ENCODE measurements at places on chromosomes 3 and 15.

DNA sequence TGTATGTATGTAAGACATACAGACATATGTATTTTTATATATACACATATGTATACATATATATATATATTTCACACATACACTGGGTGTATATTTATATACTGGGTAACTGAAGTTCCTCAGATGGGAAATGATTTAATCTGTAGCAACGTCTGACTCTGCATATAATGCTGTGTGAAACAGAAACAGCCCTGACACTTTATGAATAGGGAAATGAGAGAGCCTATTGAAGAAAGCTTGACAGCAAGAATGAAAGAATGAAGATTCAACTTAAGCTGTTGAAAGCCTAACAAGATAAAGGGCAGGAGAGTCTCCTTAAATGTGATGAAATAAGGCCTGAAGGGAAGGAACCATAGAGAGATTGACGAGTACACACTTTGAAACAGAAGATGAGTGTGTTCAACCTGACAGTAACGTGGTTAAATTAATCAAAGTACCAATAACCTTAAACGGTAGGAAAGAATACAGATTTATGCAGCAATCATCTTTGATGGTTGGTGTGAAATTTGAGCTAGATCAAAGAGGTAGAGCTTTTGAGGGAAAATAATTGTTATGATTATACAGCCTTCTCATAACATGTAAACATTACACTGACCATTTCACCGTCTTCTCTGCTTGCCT lies 169.9 kb downstream of the MECOM start:
- DNase-seq, result no peak

DNA sequence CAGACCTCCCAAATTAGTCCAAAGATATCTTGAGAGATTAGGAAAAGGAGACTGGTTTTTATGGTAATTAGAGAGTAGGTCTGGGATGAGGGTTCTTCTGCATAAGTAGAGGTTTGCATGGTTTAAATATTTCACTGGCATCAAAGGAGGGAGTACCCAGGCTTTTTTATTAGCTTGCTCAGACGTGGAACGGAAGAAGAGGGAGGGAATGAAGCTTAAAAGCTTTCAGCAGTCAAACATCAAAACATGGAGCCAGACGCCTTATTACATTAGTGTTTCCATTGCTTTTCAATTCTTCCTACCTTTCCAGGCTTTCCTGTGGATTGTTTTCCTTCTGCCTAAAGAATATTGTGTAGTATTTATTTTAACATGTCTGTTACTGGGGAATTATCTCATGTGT lies 342.1 kb upstream of the SOX2 start:
- DNase-seq, result no peak

- no peak for DNase-seq
Observed at GRCh38 chr15:98013631-98014030, 53.1 kb downstream of the ARRDC4 start.

DNA sequence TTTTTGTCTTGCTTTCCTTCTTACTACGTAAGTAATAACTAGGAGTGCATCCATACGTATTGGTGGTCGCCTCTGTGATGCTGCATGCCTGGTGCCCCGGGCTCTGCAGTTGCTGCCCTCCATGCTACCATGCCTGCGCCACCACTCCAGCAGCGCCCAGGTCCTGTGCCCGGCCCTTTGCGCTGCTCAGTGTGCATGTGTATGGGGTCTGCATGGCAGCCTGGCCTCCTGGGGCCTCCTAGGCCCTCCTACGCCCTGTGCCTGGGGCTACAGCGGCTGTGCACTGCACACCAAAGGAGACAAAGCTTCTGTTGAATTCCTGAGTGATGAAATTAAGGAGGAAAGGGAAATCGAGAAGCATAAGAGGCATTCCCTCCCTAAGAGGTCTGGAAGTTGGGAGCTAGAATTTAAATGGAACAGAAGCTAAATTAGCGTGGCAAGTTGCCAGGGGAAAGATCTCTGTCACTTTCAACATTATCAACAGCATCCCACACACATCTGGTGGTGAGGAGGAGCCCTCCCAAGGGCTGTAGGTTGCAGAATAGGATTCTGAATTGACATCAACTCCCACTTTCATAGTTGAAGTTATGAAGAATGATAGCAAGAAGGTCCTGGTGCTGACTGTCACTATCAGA lies 275.0 kb upstream of the CHRM5 start:
- DNase-seq, result no peak

DNA sequence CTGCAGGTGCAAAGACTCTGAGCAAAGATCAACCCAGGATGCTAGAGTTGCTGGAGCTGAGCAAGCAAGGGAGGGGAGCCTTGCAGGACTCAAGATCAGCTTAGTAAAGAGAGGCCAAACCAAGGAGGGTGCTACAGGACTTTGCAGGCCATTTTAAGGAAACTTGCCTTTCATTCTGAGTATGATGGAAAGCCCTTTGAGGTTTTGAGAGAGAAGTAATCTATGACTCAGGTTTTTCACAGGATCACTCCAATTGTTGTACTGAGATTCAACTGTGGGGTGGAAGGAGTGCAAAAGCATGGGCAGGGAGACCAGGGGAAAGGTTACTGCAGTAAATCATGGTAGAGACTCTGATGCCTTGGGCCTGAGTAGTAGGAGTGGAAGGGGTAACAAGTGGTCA lies 260.4 kb upstream of the GPR149 start:
- DNase-seq, result no peak

- DNase-seq, result no peak
Observed at GRCh38 chr3:2735392-2735894, 374.7 kb downstream of the IL5RA start.

GRCh38 chr3:48024401-48024800 lies 8.2 kb upstream of the MAP4 start:
- no peak for DNase-seq

GRCh38 chr3:44340058-44340395 lies 1.5 kb downstream of the TCAIM start:
- no peak for DNase-seq

DNA sequence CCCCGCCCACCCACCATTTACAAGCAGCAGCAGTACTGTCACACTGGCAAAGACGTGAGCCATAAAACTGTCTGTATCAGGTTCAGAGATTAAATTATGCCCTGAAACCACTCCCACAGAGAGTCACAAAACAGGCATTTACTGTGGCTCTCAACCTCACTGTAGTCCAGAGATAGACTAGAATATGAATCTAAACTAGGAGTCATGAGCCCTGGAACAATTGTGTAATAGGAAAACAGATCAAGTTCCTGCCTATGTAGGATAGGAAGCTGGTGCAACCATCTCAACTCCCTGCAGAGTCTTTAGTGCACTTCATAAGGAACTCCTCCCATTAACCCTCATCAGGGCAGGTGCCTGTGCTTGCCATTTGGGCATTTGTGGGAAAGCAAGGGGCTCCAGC lies 61.7 kb downstream of the FAM227B start:
- DNase-seq, result no peak

- no peak for DNase-seq
Observed at GRCh38 chr3:16309558-16309957, 44.5 kb downstream of the OXNAD1 start.

GRCh38 chr3:37326144-37326543 lies 151.8 kb upstream of the LRRFIP2 start:
- no peak for DNase-seq

DNA sequence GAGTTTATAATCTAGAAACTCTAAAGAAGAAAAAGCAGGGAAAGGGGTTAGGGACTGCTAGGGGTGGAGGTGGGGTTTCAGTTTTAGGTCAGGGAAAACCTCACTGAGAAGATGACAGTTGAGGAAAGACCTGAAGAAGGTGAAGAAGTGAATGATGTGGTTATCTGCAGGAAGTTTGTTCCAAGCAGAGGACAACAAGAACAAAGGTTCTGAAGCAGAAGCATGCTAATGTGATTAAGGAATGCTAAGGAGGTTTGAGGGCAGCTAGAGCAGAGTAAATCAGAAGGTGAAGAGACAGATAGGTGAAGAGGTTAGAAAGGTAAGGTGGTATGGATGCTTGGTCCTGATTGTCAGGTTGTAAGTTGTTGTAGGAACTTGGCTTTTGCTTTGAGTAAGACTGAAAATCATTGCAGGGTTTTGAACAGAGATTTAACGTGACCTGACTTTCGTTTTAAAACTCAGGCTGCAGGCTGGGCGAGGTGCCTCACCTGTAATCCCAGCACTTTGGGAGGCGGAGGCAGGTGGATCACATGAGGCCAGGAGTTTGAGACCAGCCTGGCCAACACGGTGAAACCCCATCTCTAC lies 8.6 kb downstream of the OXSR1 start:
- DNase-seq, result no peak

GRCh38 chr3:108488631-108489030 lies 21.8 kb downstream of the MYH15 start:
- no peak for DNase-seq

GRCh38 chr3:135759651-135760050 lies 205.9 kb upstream of the PPP2R3A start:
- DNase-seq, result no peak

DNA sequence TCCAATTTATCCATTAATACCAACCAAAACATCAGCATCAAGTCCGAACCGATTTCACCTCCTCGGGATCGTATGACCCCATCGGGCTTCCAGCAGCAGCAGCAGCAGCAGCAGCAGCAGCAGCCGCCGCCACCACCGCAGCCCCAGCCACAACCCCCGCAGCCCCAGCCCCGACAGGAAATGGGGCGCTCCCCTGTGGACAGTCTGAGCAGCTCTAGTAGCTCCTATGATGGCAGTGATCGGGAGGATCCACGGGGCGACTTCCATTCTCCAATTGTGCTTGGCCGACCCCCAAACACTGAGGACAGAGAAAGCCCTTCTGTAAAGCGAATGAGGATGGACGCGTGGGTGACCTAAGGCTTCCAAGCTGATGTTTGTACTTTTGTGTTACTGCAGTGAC lies 20.8 kb downstream of the LYSMD4 start:
- no peak for DNase-seq

- no peak for DNase-seq
Observed at GRCh38 chr3:105499961-105500360, 133.3 kb downstream of the ALCAM start.

DNA sequence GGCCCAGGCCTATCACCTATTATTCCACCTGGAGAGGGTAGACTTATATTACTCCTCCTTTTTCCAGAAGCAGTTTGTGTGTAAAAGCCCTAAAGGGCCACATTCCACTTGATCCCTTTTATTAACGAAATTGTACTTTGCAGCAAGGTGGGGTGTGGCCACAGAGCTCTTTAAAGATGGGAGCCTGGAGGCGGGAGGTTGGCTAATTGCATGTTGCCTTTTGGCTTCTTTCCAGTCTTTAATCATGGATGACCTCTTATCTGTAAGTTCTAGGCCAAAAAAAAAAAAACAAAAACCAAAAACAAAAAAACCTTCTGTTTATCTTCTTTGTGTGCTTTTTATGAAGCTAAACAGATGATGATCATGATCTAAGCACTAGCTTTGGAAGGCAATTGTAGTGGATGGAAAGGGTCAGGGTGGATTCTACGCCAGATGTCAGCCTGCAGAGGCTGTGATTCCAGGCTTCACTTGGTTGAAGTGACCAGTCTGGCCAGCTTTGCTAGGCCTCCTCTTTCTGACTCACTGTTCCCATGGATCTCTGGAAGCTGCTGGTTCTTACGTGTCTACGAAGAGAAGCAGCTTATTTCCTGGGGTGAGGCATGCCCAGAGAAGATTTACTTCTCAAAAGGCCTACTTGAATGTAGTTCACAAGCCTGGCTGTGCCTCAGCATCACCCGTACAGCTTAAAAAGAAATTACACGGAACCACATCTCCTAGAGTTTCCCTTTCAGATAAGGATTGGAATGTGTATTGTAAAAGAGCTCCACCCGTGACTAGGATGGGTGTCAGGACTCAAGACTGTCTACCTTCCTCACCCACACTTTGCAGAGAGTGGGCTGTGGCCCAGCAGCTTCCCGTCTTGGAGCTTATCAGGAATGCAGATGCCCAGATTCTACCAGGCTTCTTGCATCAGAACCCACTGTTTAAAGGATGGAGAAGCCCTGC lies 330.9 kb upstream of the C2CD4B start:
- peak; percentile 91 for DNase-seq

- no peak for DNase-seq
Observed at GRCh38 chr3:124758851-124759635, 28.8 kb downstream of the UMPS start.

DNA sequence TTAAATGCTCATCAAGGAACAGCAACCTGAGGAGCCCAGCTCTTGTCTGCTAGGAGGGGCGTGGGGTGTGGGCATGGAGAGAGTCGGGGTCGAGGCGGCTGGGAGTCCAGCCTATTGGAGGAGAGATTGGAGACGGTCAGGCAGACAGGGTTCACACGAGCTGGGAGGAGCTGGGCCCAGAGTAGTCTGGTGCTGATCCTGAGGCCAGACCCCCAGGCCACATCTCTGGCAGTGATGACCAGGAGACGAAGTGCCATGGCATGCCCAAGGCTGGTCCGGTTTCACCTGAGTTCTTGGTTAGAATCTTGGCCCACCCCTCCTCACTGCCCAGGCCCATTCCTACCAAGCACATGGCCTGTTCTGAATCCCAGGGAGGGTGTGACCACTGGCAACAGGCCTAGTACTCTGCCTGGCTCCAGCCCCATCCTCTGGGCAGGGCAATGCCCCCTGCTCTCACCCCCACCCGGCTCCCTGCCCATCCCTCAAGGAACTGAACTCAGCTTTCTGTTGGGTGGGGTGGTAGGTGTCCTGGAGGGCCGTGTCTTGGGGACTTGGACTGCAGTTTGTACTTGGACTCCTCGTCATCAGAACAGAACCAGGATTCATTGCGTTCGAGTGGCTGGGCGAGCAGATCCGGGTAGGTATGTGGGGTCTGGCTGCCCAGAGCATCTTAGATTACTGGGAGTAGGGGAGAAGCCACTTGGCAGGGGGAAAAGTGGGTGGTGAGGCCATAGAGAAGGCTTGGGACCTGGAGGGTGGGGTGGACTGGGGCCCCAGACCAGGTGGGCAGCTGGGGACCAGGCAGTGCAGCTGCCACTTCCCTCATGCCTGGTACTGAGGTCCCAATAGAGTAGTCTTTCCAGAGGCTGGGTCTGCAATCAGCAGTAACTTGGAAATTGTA lies 20.8 kb downstream of the SLC28A1 start:
- no peak for DNase-seq

DNA sequence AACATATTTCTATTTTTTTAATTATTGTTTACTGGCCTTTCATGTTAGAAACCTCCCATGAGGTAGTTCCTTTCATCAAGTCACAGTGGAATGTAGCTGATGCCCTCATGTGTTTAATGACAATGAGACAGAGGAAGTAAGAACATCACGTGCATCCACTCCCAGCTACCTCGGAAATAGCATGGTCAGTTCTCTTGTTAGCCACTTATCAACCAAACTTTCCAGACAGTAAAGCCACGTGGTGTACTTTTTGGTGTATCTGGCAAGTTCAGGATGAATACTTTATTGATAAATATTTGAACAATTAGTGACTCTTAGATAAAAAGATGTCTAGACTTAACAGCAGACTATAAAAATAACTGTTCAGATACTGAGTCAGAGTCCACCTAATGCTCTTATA lies 781.7 kb downstream of the MECOM start:
- no peak for DNase-seq

GRCh38 chr3:18562364-18563154 lies 137.4 kb upstream of the SATB1 start:
- DNase-seq, result no peak

DNA sequence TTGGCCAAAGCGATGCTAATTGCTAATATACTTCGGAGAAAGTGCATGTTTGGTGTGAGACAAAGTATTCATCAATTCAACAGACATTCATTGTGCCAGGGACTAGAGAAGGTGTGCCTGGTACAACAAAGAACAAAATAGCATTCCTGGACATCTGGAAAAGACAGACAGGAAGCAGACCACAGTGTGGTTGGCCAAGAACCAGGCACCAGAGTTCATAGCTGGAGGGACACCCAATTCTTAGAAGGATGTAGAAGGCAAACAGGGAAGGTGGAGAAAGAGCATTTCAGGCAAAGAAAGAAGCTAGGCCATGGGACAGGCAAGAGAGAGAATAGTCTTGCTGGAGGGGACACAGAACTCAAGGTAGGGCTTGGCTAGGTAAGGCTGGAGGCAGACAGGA lies 105.8 kb upstream of the ETV5 start:
- no peak for DNase-seq
